ENCODE measurements at places on chromosomes 2 and 18. TPM values are rescaled to one million over a fixed set of nuclear protein-coding genes. Genes with fewer than 3 reads are reported as not detected.

- DNase-seq = no peak
These were observed 55.0 kb downstream of the NDUFA10 start for GRCh38 chr2:239970004-239970623.

NBAS gene
- 49.0 TPM for total RNA-seq

DNA sequence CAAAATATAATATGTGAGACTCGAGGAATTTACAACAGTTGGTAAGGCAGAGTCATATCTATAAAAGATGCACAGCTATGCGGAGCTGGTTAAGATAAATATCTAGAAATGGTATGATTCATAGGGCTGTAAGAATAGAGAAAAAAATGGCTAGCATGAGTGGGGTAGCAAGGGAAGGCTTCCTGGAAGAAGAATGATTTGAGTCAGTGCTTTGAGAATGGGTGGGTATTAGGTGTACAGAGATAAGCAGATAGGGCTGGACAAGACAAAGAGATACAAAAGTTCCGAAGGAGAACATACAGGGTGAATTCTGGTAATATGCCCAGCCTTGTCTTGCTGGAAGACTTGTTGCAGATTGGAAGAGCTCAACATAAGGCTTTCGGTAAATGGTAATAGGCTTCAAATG lies 291.5 kb upstream of the CCDC68 start:
- DNase-seq = no peak

DNA sequence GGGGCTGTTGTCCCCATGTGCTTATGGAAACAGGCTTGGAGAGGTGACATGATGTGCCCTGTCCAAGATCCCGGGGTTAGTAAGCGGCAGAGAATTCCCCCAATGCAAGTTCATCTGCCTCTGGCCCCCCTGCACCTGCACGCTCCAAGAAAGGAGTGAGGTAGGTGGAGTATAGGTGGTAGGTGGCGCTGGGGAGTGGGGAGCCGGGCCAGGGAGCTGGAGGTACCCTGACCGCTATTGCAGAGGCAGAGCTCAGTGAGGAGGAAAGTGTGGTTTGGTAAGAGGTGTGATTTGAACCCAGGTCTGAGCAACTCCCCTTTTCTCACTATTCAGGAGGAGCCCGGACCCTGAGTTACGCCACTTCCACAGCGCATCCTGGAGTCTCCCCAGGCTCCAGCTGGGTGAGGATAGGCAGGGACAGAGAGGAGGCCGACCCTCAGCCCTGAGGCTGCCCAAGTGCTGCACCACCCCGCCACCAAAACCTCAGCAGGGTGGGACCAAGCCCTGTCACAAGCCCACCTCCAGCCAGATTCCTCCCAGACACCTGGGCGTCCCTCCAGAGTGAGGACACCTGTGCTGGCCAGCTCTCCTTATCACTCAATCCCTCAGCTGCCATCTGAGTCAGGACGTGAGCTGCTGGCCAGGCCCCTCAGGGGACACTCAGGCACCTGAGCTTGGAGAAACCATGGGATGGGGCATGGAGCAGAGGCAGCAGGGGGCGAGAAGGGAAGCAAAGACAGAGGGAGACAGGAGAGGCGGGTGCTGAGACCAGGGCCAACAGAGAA lies 5.6 kb downstream of the HAAO start:
- no peak for DNase-seq

TEX44 gene
- not detected for total RNA-seq

EVA1A gene
- not detected for total RNA-seq

- no peak for DNase-seq
These were observed 22.6 kb downstream of the BCL2L11 start for GRCh38 chr2:111143107-111143842.

GRCh38 chr2:159775021-159775420 lies 23.0 kb downstream of the CD302 start:
- DNase-seq = no peak

MALL gene
- total RNA-seq = 21.9 TPM

CCDC68 gene
- 6.6 TPM for total RNA-seq

BCL2 gene
- 64.8 TPM for total RNA-seq

- no peak for DNase-seq
These were observed 212.8 kb upstream of the SOX11 start for GRCh38 chr2:5479265-5479928.

AMER3 gene
- not detected for total RNA-seq

- no peak for DNase-seq
These were observed 113.7 kb upstream of the SPRED2 start for GRCh38 chr2:65545837-65546805.

GRCh38 chr18:23856466-23857163 lies 157.9 kb upstream of the TTC39C start:
- no peak for DNase-seq

GAREM1 gene
- 25.1 TPM for total RNA-seq

GRCh38 chr18:13930964-13931363 lies 15.6 kb upstream of the MC2R start:
- no peak for DNase-seq

DNA sequence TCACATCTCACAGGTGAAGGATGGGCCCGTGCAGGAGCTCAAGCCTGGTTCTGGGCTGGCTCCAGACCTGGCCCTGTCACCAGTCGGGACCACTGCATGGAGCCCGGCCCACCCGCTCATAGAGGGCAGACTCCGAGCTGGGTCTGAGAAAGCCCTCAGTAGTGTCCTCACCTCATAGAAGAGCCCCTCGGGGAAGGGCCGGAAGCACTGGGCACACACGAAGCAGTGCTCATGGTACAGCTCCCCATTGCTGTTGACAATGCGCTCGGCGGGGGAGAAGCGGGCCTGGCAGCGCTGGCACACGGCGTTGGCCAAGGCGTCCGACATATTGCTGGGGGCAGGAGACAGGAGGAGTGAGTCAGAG lies 11.3 kb downstream of the GPR17 start:
- DNase-seq = no peak

DNA sequence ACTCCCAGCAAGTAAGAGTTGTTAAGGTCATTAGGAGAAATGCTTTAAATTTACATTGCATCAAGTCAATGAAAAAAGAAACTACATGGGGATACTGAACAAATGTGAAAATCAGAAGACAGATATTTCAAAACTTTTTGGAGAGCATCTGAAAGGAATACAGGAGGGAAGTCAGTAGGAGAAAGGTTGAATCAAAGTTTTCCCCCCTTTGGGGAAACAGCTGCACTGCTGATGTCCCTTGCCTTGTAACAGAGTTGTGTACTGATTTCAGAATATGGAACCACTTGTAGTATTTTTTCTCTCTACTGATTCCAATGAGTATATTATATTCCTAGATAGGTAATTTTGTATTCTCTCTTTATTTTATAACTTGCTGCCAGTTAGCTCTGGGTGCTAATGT lies 592.5 kb upstream of the ZEB2 start:
- DNase-seq = no peak

- no peak for DNase-seq
These were observed 202.6 kb downstream of the TGIF1 start for GRCh38 chr18:3652380-3653262.

ST8SIA5 gene
- not detected for total RNA-seq

- no peak for DNase-seq
These were observed 180.7 kb downstream of the SUCLG1 start for GRCh38 chr2:84278386-84278785.

- no peak for DNase-seq
These were observed 50.1 kb downstream of the CYP27C1 start for GRCh38 chr2:127170021-127170420.

GPR45 gene
- not detected for total RNA-seq

DNA sequence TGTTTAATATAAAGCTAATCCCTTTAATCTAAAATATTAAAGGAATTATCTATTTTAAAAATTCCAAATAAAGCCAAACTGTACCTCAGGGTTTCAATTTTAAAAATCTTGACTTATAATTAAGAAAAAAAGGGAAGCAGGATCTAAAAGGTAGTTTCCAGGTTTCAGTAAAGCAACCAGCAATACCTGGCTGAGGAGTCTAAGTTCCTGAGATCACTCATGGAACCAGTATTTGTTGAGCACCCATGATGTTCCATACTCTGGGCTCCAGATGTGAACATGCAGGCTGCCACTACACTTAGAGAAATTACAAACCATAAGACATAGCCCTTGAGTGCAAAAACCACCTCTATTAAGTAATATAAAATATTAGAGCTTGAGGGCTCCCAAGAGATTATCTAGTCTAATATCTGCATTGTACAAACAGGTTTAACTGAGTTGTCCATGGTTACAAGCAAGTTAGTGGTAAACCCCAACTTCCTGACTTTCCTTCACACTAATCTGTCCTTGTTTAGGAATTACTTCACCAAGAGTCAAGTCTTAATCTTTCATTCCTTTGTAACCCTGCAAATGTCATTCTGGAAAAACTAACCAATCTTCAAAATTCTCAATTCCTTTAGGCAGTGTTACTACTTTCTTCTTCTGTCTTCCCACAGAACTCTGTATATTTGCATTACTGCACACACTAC lies 49.2 kb downstream of the CLASP1 start:
- no peak for DNase-seq

NR4A2 gene
- total RNA-seq = 14.7 TPM

TMEM198 gene
- total RNA-seq = 1.6 TPM

C2orf80 gene
- not detected for total RNA-seq

CHRND gene
- total RNA-seq = not detected

VWC2L gene
- total RNA-seq = not detected

- DNase-seq = no peak
These were observed 34.1 kb upstream of the KCNF1 start for GRCh38 chr2:10877651-10878111.

DNA sequence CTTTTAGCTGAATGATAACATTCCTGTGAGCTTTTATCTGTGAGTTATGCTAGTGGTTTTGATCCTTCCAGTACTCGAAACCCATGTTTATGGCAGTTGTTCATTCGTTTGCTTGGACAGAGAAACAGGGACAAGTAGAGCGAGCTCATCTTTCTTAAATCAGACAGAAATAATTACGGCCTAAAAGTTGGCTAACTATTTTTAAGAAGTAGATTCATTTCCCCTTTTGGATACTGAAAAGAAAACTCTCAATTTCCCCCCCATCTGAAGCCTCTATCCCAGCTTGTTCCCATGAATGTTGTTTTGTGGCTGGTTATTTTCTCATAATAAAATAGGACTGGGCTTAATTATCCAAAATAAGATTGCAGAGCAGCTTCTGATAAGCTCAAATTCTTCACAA lies 67.1 kb downstream of the ANTXR1 start:
- DNase-seq = no peak

DNA sequence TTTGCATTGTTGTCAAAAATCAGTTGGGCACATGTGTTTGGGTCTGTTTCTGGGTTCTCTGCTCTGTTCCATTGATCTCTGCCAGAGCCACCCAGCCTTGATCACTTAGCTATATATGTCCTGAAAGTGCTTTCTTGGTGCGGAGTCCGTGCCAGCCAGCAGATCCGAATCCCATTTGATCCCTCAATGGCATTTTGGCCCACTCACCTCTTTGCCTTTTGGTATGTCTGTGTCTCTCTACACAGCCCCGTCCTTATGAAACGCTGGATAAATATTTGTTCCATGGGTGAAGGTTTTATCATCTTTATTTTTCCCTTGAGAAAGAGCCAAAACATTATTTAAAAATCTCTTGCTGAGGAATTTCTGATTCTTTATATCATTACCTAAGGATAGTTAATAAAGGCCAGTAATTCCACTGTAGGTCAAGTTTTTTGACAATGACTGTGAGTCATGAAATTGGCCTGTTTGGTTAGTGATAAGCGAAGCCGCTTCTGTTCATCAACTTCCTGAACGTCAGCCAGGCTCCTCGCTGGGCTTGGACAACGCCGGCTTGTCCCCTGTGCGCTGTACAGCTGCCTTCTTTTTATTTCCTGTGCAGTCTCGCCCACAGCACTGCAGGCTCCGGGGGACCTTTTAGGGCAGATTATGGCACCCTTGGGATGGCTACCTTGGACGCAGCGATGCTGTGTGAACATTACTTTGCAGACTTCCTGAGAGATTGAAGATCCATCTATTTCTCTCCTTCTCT lies 24.9 kb downstream of the MTCL1 start:
- DNase-seq = no peak

DNA sequence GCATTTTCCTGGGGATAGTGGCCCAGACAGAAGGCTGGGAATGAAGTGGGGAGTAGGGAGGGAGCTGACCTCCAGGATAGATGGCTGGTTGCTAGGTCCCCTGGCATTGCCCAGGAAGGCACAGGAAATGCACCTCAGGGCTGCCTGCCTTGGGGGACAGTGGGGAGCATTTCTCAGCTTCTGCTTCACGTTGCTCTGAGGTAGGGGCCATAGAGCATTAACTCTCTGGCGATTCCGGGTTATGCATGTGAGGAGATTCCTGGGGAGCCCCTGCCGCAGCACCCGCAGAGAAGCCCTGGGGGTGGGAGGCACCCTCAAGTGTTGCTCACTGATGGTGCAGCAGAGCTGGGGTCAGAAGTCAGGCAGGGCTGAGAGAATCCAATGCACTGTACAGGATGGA lies 256.5 kb downstream of the CYP26B1 start:
- DNase-seq = no peak

TCF7L1 gene
- 8.4 TPM for total RNA-seq

RIT2 gene
- not detected for total RNA-seq

KCNF1 gene
- total RNA-seq = 0.42 TPM

GRCh38 chr2:161169335-161169734 lies 9.1 kb downstream of the TANK start:
- no peak for DNase-seq

ENOSF1 gene
- total RNA-seq = 86.9 TPM

DNA sequence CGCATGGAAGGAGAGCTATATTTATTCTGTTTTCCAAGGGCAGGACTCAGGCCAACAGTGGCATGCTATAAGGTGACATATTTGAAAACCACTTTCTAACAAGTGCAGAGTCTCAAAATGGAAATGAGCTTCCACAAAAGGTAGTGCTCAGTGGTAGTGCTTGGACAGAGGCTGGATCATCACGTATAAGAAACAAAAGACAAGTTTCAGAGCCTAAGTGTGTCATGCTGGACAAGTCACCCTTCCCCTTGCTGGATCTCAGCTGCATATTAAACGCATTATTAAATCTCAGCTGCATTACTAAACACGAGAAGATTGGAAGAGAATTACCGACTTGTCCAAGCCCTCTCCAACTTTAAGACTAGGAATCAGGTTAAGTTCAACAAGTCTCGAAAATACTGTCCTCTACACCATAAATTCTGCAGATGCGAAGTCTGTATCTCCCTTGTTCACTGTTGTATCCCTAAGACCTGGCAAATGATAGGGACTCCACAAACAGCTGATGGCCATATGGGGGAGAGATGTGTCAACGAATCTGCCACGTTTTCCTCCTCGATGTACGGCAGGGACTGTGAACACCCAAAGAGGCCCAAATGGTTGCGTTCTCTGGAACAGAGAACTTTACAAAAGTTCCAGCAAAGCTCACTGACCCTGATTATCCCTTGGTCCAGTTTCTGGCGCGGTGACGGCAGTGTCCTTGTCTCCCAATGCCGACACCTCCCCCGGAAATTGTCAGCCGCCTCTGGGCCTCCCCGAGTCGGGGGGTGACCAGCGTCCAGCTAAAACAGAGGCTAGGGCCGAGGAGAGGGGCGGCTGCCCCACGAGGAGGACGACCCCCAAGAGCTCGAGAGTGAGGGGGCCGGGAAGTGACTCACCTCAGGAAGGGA lies 611 bp downstream of the NOL10 start:
- DNase-seq = peak; percentile 7
